ENCODE measurements at places on chromosomes 11 and 22.

- no peak for DNase-seq
Observed at GRCh38 chr11:120681434-120682331, 170.1 kb downstream of the GRIK4 start.

DNA sequence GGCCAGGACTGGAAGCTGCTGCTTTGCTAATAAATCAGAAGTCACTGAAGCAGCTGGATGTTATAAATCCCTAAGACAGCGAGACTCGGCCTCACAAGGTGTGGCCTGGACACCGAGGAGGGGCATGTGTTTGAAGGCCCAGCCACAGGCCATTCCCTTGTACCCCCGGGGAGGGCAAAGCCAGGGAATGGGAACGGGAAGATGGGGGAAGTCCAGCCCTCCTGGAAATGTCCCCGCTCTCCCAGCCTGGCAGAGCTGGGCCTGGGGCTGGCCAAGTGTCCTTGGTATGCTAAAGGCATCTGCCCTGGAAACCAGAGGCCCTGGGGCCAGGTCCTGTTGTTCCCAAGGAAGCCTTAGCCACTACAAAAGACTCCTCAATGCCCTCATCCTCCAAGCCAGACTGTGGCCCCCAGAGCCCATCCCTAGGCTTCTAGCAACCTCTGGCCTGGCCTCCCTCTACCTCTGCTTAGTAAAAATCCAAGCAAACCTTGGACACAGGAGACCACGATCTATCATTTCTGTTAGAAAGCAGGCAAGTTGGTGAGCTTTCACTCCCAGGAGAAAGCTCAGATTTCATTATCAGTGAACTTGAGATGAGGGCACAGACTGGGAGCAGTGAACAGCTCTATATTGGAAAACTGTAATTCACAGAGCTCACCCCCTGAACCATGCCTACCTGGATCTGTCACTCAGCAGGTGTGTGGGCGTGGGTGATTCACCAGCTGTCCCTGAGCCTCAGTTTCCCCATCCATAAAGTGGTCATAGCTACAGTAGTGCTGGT lies 11.0 kb downstream of the CHST1 start:
- no peak for DNase-seq

DNA sequence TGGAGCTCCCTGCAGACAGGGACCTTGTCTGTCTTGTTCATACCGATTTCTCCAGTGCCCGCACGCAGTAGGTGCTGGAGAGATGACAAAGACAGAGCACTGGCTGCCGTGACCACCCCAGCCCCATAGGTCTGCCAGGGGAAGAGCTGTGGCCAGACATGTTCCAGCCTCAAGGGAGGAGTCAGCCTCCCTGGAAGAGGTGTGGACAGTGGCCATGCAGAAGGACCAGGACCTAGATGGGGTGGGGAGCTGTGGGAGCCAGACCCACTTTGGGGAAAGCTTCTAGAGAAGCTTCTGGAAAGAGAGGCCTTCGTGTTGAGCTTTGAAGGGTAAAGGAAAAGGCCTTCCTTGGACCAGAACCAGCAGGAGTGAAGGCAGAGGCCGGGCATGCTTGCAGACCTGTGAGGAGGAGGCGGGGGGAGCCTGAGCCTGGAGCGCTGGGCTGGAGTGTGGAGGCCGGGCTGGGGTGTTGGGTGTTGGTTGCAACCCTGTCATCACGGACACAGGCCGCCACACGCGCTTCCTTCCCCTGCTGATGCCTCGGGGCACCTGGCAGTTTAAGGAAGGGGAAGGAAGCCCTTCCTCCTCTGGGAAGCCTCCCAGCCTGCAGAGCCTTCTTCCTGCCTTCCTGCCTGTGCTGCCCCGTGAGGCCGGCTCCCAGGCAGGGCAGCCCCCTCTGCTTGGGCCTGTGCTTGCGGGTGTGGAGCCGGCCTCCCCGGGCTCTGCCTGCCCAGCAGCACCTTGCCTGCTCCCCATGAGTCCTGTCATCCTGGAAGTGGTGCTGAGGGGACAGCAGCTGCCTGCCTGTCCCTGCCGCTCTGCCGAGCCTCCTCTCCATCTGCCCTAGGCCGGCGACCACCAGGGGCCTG lies 12.3 kb downstream of the RELT start:
- DNase-seq: no peak

DNA sequence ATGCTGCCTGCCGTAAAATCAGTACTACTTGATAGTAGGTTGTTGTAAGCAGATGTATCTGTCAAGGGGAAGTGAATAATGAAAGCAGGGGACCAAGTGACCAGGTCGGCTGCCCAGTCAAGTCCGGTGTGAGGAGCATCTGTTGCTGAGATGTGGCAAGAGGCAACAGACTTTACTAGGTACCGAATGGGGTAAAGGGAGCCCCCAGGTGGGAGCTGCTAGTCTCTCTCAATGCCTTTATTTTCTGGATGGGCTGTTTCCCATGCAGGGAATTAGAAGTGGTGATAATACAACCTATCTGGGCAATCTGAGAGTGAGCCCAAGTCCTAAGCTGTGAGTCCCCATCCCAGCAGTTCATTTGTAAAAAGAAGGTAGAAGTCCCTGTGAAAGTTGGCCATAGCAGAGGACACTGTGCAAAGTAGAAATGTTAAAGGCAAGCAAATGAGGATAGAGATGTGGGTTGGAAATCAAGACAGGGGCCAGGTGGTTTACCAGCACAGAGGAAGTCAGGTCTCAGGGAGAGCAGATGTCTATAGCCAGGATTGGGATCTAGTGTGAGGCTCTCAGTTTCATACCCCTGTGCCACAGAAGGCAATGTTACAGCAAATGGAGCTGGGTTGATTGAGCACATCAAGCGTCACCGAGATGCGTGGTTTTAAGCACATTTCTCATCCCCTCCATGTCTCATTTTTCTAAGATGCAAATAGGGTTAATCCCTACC lies 90.7 kb upstream of the RAG2 start:
- no peak for DNase-seq

DNA sequence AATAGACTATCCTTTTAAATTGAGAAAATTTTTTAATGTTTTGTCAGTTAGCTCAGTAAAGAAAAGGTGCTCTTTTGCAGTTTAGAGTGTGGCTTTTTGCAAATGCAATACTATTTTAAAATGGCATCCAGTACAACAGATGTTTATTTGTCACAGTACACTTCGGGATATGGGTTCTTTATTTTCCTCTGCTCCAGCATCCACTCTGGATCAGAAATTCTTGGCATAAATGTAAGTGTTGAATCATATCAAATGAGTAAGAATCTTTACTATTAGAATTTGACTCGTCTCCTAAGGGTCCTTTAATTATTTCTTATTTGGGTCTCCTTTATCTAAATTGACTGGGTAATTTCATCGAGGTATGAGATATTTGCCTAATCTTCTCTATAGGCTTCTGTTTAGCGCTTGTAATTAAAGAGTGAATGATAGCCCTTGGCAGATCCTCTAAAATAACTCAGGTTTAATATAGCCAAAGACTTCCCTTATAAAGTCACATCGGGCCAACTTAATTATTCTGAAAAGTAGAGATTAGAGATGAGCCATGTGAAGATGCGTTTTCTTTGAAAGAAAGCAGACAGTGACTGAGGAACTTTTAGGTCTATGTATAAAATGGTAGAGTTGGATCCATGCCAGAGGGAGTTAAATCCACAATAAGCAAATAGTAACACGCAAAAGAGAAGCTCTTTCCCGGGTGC lies 132.7 kb downstream of the CASP12 start:
- no peak for DNase-seq

DNA sequence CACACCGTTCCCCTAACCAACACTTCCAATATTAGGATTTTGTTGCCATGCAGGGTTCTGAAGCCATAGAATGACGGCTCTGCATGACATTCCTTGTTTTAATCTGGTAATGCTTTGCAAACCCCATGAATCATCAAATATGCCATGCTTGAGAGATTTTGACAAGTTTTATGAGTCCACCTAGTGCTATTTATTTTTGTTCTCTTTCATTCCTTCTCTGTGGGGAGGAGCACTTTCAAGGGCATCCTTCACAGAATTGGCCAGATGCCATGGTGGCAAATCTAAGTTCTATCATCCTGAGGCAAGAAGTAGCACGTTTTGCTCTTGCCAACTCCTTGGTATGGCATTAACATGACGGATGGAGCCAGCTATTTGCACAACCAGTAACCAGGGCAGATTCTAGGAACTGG lies 268.4 kb downstream of the FAM76B start:
- no peak for DNase-seq

DNA sequence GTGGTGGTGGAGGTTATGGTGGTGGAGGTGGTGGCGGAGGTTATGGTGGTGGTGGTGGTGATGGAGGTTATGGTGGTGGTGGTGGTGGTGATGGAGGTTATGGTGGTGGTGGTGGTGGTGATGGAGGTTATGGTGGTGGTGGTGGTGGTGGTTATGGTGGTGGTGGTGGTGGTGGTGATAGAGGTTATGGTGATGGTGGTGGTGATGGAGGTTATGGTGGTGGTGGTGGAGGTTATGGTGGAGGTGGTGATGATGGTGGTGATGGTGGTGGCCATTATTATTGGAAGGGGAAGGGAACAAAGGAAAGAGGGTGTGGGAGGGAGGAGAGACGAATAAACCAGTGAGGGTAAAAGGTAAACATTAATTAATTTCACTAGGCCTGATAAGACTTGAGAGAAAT lies 53.5 kb upstream of the TCF20 start:
- DNase-seq: no peak

- DNase-seq: no peak
Observed at GRCh38 chr11:2589538-2589934, 110.3 kb downstream of the KCNQ1OT1 start.

DNA sequence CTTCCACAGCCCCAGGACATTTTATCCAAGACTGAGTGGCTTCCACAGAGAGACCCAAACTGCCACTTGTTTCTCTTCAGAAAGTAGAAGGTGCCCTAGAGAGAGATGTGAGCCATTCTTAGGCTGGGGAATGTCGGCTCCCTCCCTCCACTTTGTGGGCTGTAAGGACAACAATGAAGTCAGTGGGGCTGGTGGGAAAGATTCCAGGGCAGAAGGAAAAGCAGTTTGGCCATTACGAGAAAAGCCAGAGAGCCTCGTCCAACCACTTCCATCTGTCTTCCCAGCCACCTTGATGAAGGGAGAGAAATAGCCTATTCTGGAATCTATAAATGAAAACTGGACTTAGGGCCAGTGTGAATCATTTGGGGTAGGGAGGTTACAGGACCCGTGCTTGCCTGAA lies 382.5 kb downstream of the NXPE2 start:
- no peak for DNase-seq

- DNase-seq: no peak
Observed at GRCh38 chr11:128498721-128499245, 88.6 kb downstream of the ETS1 start.

- no peak for DNase-seq
Observed at GRCh38 chr11:15724601-15725000, 609.9 kb downstream of the INSC start.

DNA sequence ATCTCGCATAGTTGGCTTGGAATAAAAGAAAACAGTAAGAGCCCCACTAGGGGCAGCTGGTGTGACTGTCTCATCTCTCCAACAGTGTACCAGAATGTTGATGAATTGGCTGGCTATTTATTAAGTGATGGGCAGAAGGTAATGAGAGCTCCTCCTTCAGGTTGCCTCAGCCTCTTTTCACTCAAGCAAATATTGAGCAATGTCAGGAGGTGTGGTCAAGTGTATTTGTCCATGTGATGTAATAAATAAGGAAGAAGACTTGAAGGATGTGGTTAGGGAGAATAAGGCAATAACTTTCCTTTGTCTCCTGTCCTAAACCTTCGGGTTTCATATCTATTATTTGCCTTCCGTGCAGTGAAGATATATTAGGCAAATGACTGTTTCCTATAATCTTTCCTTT lies at the start of gene TCN1:
TCN1 (minus strand) TSS at position 91 of the 400 bp plus-strand sequence; CDS start at position 74, 17 bp downstream.
- peak; percentile 14 for DNase-seq

GRCh38 chr11:34192481-34193401 lies 87.3 kb downstream of the NAT10 start:
- DNase-seq: peak; percentile 92

GRCh38 chr11:21896216-21896615 lies 296.7 kb upstream of the ANO5 start:
- DNase-seq: no peak

DNA sequence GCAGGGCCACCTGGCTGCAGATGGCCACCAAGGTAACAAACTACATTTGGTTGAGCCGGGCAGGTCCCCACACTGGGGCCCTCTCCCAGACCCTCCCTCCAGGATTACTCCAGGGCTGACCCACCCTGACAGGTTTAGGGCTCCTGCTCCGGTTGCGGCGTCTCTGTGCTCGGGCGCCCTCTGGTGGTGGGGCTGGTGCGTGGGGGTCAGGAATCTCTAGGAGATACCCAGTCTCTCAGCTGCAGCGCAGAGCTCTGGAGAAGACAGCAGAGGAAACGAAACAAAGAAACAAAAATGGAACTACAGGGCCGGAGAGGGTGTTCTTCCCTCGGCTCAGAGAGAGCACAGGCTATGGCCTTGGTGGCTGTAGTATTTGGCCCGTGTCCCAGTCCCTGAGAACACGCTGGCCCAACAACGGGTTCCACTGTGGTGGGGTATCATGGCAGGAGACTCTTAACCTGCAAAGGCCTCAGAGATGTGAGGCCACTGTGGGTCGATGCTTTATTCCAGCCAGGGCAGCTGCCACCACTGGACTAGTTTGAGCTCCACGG lies 2.4 kb downstream of the C11orf96 start:
- peak; percentile 78 for DNase-seq

DNA sequence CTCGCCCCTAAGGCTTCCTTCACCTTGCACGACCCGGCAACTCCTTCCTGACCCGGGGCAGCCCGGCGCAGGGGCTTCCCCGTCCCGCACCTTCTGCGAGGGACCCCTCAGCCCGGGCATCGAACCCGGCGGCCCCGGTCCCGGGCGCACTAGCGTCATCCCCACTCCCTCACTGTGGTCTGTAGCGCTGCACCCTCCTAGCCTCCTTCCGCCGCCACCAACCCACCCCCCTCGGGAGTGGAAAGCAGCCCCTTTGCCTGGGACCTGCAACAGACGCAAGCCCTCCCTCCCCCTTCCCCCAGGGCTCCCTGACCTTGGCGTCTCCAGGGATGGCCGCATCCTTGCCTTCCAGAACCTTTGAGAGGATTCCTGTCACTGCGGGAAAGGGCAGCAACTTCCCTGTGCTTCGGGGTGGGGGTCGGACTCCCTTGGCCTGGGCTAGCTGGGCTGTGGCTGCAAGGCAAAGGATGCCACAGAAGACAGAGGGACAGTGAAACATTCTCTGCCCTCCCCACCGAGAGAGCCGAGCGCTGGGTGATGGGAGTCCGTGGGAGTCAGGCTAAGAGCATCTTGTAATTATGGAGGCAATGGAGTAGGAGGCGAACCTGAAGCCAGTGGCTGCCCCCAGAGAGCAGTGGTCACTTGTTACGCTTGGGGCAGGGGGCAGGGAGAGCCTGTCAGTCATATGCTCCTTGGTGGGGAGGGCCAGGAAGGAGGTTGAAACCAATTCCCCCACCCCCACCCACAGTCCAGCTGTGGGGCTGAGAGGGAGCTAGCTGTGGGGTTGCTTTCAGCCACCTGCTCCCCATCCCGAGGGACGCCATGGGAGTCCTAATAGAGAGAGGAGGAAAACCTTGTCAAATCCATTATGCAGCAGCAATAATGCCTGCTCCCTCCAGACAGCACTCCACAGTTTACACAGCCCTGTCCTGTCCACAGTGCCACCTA lies 920 bp downstream of the TMEM132A start:
- peak; percentile 26 for DNase-seq

DNA sequence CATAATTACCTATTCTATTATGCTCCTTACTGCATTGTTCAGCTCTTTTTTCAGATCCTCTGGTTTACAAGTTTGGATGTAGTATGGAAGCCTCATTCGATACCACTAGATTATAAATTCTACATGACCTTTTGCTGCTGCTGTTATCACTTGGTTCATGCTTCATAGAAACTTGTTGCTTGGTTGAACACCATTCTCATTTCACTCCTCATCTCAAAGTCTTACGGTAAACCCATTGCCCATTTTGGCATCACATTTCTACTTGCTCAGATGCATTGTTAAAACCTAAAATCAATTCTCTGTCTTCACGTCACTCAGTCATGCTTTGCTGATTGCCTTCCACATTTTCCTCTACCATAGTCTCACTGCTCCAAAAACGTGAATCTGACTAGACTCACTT lies 155.5 kb upstream of the DDI1 start:
- no peak for DNase-seq
